ENCODE measurements at places on chromosomes 12 and 14.
A peak's percentile ranks its signal among the peaks of the same experiment; 100 is the strongest.

DNA sequence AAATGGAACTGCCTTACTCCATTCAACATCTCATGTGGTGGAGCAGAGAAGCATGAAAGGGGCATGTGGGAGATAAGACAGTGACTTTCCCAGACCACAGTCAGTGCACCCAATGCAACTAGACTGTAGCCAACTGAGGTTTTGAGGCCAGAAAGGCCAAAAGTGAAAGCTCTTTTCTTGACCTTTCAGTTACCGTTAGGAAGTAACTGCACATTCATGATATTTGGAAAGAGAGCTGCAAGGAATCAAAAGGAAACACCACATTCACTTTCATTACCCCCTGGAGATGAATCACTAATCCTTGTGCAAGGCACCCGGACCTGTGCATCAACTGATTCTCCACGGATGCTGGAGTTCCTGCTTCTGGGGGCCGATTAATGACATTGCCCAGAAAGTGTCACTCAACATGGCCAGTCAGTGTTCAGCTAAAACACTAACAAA is 72.9 kb upstream of the ELK3 start:
- DNase-seq, result no peak

- no peak for DNase-seq
Observed at GRCh38 chr12:57717131-57717530, 21.4 kb downstream of the AGAP2 start.

DNA sequence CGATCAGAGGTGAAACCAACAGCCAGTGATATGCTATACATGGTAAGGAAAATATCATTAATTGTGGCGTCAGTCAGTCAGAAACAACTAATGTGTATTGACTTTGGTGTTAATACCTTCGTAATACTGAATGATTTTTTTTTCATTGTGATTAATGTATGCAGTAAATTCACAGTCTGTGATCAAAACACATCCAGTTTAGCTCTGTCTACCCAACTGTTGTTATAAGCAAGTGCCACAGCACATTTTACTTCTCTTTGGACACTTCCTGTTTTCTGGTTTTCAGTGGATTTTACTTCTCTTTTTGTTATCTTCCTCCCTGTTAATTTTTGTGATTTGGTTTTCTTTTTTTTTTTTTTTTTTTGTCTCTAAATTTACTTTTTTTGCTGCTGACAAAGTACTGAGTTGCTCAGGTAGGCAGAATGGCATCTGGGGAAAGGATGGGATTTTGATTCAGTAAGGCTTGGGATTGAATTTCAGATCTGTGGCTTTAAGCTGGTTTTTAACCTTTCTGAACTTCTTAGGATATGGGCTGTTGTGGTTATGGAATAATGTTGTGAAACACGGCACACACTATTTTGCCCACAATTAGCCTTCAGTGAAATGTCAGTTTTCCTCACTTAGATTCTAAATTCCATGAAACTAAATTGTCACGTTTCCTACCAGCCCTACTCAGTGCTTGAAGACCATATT is 604 bp downstream of the GLIPR1 start:
- peak; percentile 17 for DNase-seq

DNA sequence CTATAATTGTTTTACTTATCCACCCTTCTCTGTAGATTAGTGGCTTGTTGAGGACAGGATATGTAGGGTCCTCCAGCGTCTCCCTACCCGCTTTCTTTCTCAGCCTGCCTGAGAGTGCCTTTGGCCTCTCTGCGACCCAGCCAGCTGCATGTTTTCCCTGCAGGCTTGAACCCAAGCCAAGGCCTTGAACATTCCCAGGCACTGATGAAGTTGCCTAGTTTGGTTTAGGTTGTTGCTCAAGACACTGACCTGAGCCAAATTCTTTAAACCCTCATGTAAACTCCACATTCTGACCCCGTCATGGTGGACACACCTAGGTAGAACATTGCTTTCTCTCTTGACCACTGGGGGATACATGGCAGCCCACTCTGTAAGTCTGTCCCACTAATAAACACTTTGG is 33.4 kb upstream of the TXNRD1 start:
- DNase-seq, result peak; percentile 87

DNA sequence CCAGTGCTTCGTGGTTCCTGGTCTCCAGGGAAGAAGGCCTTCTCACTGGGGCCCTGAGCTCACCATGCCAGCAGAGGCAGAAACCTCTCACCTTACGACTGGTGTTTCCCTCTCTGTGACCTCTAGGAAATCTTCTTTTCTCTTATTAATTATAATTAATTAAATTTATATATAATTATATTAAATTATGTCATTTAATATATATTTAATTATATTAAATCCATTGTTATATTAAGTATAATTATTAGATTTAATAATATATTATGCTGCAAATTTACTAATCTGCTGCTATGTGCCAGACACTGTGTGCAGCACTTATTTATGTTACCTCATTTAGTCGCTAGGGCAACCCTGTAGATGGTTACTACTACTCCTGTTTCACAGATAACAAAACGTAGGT is 70.3 kb upstream of the MBIP start:
- no peak for DNase-seq

- no peak for DNase-seq
Observed at GRCh38 chr12:64660237-64661018, 50.1 kb downstream of the RASSF3 start.

DNA sequence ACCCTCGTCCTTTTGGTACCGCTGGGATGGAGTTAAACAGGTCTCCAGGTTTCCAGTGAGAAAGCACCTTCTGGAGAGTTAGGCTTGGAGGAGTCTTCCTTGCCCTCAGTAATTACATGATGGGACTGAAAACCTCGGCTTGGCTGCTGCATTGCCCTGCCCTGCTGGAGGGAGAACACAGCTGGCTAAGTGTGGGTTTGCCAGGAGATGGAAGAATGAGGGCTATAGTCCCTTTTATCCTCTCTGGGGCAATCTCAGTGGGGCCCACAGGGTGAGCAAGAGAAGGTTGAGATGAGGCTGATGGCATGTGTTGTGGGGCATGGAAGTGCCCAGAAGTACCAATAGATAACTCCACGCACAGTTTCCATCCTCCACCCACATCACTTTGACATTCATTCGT is 23.2 kb upstream of the MEG3 start:
- DNase-seq, result no peak

GRCh38 chr12:59069516-59069915 is 149.2 kb upstream of the LRIG3 start:
- DNase-seq, result no peak

DNA sequence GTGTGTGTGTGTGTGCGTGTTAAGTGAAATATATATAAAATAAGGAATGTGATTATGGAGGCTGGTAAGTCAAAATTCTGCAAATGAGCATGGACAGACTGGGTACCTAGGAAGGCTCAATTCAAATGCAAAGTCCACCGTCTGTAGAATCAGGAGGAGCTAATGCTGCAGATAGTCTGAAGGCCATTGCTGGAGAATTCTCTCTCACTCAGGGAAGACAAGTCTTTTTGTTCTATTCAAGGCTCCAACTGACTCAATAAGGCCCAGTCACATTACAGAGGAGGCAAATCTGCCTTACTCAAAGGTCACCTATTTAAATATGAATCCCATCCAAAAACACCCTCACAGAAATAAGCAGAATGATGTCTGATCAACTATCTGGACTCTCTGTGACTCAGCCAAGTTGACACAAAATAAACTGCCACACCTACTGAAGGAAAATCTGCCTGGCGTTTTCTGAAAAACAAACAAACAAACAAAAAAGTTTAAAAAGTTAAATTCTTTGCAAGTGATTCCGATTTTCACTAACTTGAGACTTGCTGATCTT is 684 bp upstream of the KLRF2 start:
- DNase-seq, result no peak

DNA sequence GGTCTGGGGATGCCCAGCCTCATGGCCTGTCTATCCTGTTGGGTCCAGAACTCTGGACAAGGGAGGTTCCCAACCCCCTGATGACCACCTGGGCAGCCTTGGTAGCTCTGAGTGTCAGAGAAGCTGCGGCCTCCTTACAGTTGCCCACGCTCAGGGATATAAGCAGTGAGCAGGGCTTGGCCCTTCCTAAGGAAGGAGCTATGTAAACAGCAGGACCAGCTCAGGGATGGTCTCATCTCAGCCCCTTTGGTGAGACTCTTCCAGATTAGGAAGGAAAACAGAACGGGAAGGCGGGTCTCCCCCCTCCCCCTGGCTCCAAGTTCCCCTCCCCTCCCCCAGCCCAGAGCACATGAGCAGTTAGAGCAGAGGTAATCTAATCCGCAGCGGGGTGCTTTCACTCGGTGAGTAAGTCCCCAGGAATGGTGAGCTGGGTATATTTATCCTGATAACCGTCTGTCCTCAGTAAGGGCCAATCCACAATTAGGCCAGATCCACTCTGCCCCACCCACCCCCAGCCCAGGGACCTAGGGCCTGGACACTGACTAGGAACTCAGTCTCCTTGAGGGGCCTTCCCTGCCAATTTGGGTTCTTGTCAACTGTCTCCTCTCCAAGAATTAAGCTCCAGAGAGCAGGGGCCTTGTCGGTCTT is 29.5 kb upstream of the RPLP0 start:
- DNase-seq, result peak; percentile 98

Data from fibroblast of skin of abdomen (primary cell).